ENCODE measurements at places on chromosomes 2 and 18. TPM values are rescaled to one million over a fixed set of nuclear protein-coding genes. Genes with fewer than 3 reads are reported as not detected.

GRCh38 chr18:79393181-79393634 is 2.5 kb upstream of the NFATC1 start:
- DNase-seq, result peak; percentile 28

GRCh38 chr2:152240559-152241231 is 65.1 kb upstream of the STAM2 start:
- peak; percentile 6 for DNase-seq

- no peak for DNase-seq
Observed at GRCh38 chr2:227295806-227296205, 29.2 kb upstream of the MFF start.

- DNase-seq, result no peak
Observed at GRCh38 chr2:12286347-12286746, 430.4 kb upstream of the TRIB2 start.

GRCh38 chr18:24727685-24728084 is 267.2 kb downstream of the HRH4 start:
- DNase-seq, result no peak

- DNase-seq, result no peak
Observed at GRCh38 chr2:231820786-231821303, 34.6 kb downstream of the COPS7B start.

DNA sequence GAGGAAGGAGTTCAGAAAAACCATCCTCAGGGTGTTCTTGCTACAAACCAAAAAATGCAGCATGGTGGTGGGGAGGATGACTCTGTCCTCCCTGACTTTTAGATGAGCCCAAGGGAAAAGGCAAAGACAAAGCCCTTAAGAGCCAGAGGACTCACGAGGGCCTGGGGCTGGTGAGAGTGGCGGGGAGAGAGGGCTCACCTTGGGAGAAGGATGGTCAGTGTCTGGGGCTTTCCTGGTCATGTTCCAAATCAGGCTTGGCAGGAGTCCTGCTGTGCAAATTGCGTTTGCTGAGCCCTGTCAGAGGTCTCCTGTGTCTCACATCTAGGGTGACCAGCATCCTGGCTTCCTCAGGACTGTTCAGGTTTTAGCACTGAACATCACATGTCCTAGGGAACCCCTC is 4.7 kb downstream of the UGT1A1 start:
- DNase-seq, result peak; percentile 52

- no peak for DNase-seq
Observed at GRCh38 chr2:159892990-159893810, 95.2 kb upstream of the CD302 start.

GRCh38 chr18:49967636-49968313 is 154.4 kb upstream of the ACAA2 start:
- DNase-seq, result no peak

DNA sequence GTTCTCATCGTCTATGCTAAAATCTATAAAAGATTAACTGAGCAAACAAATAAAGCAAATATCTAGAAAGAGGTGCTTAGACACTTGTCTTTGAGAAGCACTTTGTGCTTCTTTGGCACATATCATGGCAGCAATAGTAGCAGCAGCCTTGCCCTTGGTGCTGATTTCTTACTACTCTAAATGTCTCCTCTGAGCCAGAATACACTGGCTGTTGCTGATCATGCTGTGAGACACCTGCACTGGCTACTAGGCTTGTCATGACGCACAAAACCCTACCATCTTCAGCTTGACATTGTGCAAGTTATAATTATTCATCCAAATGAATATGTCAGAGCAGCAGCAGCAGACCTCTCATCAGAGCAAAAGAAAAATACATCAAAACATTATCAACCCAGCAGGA is 46.7 kb downstream of the FANCL start:
- DNase-seq, result no peak

- no peak for DNase-seq
Observed at GRCh38 chr18:60067426-60068210, 167.8 kb downstream of the PMAIP1 start.

- DNase-seq, result no peak
Observed at GRCh38 chr2:12767541-12767940, 50.8 kb downstream of the TRIB2 start.

DNA sequence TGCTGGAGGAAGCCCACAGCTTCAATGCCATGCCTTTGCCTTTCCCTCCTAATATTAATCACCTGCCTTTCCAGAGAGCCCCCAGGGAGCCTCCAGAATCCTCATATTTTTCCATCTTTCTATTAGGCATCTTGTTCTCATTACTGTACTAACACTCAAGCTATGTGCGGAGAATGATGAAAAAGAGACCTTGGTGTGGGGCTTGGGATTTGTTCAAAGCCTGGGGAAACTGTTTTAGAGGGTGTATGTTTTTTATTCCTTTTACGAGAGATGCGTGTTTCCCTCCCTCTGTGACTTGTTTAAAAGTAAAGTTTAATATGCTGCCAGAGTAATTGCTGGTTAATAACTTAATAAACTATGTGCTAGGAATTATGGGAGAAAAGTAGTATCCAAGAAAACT is 102.4 kb upstream of the ZFP36L2 start:
- no peak for DNase-seq

DNA sequence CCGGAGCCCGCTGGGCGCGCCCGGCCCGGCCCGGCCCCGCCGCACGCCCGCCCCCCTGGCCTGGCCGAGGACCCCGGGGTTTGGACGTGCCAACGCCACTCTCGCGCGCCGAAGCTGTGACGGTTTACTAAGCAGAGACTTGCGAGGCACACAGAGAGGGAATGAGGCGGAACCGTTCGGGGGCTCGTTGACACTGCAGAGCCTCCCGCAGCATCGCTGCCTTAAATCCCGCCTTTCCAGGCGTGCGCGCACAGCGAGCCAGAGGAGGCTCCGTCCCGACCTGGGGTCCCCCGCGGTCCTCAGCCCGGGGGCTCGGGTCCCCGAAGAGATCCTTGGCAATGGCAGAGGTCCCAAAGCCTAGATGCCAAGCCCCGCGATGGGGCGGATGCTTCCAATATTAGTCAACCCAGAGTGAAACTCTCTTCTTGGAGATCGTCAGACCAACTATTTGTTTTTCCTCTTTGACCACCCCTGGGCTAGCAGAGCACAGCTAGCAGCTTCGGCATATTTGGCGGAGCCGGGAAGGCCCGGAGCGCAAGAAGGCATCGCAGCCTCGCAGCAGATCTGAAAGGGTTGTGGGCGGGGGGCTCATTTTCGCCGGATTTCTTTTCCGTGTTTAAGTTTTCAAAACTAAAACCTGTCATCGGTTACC is at the start of gene ZNF385B:
ZNF385B (minus strand) TSS at position 197 of the 652 bp plus-strand sequence.
- peak; percentile 18 for DNase-seq

- no peak for DNase-seq
Observed at GRCh38 chr2:158556124-158556523, 99.4 kb downstream of the PKP4 start.

GRCh38 chr18:45526114-45526841 is 89.0 kb upstream of the SLC14A2 start:
- DNase-seq, result no peak

DNA sequence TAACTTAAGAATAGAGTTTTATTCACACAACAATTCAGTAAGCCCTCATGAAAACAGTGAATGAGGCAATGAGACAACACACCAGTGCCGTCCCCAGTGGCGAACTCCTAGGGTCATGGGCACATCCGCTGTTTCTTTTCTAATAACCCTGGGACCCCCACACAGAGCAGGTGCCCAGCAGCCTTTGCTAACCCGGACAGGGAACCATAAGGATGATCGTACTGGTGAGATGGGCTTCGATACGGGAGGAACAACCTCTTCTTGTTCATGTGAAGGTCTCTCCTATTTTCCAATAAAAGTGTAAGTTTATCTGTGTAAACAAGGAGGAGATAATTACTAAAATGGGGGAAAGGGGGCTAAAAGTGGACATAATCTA is 97.4 kb upstream of the MGAT4A start:
- DNase-seq, result no peak

DNA sequence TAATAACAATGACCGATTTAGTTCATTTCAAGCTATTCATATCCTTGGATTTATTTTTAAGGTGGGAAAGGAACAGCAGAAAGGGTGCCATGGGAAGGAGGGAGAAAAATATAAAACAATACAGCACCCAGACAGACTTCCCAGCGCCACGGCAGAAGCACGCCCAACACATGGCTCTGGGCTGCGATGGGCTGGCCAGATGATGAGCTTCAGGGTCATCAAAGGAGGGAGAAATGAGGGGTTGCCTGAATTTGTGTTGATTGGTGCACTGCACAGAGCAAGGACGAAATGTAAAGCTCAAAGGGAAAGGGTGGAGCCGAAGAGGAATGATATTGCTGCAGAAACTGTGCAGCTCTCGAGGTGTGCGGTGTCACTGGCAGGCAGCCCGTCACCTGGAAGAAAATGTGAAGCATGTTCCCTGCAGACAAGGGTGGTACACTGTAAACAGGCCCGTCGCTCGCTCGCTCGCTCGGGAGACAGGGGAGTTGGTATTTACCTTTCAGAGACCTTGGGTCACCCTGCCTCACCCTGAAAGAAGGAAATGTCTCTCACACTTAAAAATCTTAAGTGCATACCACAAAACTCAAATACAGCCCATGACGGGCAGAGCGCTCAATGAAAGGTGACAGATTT is 195.5 kb upstream of the CTAGE1 start:
- DNase-seq, result no peak

GRCh38 chr18:64409511-64409910 is 260.6 kb upstream of the LINC00305 start:
- DNase-seq, result no peak

DNA sequence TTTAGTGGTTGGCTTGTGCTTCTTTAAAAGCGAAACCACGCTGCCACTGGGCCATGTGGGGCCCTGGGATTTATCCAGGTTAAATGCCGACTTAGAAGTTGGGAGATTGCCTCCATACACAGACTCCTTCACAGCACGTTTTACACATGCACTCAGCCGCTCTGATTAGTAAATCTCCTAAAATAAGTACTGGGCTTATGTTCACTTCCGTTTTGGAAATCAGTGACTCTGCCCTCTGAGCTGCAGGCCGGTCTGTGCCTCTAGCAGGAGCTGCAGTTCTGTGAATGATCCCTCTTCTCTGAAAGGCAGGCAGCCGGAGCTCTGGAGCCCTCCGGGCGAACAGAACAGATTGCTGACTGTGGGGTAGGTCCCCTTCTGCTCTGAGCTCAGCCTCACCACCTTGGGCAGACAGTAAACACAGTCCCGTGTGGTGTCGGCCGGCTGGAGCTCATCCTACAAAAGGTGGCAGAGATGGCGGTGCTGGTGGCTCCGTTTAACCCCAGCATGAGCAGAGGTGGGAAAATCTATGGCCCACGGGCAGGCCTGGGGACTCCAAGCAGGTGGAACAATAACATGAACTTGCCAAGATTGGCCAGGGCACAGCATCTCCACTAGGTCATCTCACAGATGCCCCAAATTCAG is 9.8 kb upstream of the RAB17 start:
- DNase-seq, result peak; percentile 52

- no peak for DNase-seq
Observed at GRCh38 chr2:71647356-71647755, 194.0 kb downstream of the DYSF start.

GRCh38 chr2:72949045-72949444 is 31.7 kb downstream of the EMX1 start:
- no peak for DNase-seq

GRCh38 chr18:79558196-79558932 is 121.2 kb upstream of the CTDP1 start:
- no peak for DNase-seq

DNA sequence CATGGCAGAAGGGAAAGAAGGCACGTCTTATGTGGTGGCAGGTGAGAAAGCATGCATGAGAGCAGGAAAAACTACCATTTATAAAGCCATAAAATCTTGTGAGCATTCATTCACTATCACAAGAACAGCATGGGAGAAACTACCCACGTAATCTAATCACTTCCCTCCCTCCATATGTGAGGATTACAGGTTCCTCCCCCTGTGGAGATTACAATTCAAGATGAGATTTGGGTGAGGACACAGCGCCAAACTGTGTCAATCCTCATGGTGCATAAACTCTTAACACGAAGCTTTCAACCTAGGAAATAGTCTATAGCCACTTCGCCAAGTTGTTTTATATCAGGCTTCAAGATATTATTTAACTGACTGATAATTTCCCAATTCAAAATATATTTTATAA is 595.5 kb downstream of the FBXO15 start:
- no peak for DNase-seq

DNA sequence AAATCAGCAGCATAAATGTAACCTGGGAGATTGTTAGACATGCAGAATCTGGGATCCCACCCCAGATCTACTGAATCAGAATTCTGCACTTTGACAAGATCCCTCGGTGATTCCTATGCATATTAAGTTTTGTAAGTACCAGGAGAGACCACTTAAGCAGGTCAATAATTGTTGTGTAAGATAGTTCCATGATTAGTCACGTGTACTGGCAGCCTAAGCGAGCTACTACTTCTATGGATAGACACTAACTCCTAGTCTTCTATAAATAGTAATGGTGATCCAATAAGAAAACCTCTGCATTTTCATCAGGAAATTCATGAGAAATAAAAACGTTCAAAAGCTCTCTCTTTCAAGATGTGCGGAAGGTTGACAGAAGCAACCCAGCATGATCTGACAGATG is 988.2 kb upstream of the CHAC2 start:
- no peak for DNase-seq

- DNase-seq, result peak; percentile 54
Observed at GRCh38 chr2:178874529-178875240, 67.5 kb upstream of the TTN start.

- DNase-seq, result no peak
Observed at GRCh38 chr2:189267491-189267890, 87.9 kb upstream of the COL5A2 start.

Gene MC4R
- total RNA-seq, result not detected

Gene ORMDL1
- 67.7 TPM for total RNA-seq

Gene DGUOK
- 63.4 TPM for total RNA-seq

Gene IWS1
- total RNA-seq, result 98.3 TPM

Gene CRYGD
- total RNA-seq, result not detected

Gene TM4SF20
- total RNA-seq, result not detected

Gene TMEM247
- not detected for total RNA-seq

Gene KCNIP3
- 2.6 TPM for total RNA-seq

Gene KIF5C
- total RNA-seq, result 3.2 TPM

Gene POTEC
- 2.9 TPM for total RNA-seq

Gene AP1S3
- 15.0 TPM for total RNA-seq

Gene MC2R
- total RNA-seq, result not detected

Gene THSD7B
- not detected for total RNA-seq

Gene GPR39
- 8.1 TPM for total RNA-seq

Measured in Daoy (cell line).